Amniotic stem cell (primary cell): ENCODE measurements at places on chromosomes 4 and X.
A peak's percentile ranks its signal among the peaks of the same experiment; 100 is the strongest.

GRCh38 chrX:148722966-148723365 lies 222.5 kb downstream of the AFF2 start:
- no peak for DNase-seq

DNA sequence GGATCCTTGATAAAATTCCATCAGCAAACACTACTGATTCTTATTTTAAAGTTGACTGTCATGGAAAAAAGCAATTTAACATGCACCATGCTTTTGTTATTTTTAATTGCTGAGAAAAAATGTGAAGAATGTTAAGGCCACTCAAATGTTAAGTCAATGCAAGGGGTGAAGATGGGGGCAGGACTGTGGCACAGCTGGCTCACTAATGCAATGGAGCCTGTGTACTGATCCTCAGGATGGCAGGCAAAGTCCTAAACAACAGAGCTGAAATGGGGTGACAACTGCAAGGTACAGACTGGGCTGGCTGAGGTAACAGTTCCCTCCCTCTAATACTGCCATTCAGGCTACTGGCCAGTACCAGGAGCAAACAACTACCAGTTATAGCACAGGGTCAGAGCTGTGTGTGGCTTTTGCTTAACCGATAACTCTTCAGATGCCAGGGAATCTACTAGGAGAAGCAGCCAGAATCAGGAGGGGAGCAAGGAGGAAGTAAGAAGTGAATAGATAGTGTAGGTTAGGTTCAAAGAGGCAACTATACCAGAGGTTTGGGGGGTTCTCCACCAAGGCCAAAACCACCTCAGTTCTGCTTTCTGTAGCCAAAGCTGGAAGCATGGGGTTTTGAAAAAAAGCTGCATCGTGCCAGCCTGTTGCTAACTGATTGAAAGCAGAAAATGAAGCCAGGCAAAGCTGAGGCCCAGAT lies 372.6 kb downstream of the OPHN1 start:
- DNase-seq, result no peak

- DNase-seq, result no peak
These were observed 25.1 kb downstream of the IGSF1 start for GRCh38 chrX:131264053-131264452.

DNA sequence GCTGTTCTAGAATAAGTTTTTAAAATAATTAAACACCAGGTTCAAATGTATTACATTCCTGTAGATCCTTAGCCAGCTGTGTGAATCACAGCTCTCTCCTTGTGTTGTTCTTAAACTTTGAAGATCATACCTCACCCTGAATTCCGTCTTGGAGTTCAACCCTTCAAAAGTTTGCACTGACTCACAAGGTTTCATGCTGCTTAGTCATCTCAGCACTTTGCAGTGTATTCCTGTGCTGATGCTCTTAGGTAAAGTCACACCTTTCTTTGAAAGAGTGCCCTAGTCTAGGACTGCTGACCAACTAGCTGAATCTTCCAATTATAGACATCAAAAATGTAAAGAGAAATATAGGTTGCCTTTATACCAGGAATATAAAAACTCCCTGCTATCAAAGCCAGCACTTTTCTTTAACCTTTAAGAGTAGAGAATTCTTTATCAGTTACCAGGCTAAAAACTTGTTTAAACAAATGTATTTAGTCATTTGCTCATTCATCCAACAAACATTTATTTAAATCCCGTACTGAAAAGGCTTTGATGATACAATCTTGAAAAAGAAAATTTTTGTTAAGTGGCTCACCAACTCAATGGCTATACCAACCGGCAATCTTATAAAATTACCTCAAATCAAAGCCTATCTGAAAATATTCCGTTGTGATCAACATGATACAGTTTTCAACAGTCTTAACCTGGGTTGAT lies 169.7 kb downstream of the RAP1GDS1 start:
- peak; percentile 32 for DNase-seq

GRCh38 chr4:124030147-124030546 lies 633.6 kb downstream of the SPRY1 start:
- no peak for DNase-seq

- DNase-seq, result peak; percentile 73
These were observed 382.7 kb downstream of the UNC5C start for GRCh38 chr4:95165926-95166524.

GRCh38 chr4:87977521-87978278 lies 2.2 kb downstream of the SPP1 start:
- no peak for DNase-seq

- no peak for DNase-seq
These were observed 67.3 kb downstream of the SHISA3 start for GRCh38 chr4:42464550-42465094.

GRCh38 chrX:139113708-139114107 lies 402.2 kb upstream of the FGF13 start:
- no peak for DNase-seq

GRCh38 chr4:74111990-74112389 lies 13.0 kb upstream of the CXCL2 start:
- DNase-seq, result no peak

DNA sequence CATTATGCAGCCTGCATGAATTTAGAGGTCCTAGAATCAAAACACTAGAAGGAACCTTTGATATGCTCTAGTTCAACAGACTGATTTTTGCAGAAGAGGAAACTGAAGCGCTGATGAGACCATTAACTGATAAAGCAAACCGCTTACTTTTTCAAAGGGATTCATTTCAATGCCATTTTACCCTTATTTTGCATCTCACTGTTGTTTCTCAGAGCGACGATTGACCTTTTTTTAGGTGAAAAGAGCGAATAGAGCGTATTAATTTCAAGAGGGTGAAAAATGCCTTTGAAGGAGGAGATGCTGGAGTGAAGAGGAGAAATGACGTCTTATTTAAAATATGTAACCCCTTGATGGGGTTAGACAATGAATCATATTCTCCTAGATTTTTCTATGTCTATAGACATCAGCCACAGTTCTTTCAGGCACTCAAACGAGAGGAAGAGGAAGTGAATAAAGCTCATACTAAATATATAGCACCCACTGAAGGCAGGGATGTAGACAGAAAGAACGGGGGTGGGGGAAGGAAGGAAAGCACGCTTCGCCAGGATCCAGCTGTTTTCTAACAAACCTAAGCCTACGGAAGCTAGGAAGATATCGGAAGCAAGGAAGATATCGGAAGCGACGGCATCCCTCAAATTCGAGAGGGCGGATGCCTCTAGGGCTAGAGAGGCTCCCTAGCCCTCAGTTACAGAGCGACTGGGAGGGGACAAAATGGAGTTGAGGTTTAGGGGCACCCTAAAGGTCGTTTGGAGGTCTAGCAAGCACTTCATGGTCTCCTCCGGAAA lies 848 bp downstream of the ACSL4 start:
- no peak for DNase-seq

DNA sequence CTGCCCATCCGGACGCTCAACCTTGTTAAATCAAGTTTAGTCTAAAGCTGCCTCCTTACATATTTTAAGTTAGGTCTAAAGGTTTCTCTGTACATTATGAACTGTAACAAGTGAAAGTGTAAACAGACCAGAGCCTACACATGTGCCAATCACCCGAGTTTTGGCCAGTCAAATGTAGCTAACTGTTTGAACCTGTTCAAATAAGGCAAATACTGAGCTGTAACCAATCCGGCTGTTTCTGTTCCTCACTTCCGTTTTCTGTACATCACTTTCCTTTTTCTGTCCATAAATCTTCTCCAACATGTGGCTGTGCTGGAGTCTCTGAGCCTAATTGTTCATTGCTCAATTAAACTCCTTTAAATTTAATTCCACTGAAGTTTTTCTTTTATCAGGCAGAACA lies 113.3 kb upstream of the SHISA3 start:
- DNase-seq, result no peak

DNA sequence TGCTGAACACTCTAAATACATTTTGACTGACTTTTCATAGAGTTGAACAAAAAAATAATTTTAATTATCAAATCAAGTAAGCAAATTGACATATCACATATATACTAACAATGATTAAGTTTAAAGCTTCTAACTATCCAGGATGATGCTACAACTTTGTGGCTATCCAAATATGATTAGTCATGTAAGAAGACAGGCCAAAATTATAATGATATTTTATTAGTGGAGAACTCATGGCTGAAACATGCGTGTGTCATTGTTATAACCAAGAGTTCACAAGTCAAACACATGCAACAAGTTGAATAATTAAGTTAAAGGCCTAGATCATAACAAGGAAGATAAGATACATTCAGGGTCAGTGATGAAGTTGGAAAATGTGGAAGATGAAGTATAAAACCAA lies 346.8 kb downstream of the FSTL5 start:
- no peak for DNase-seq

DNA sequence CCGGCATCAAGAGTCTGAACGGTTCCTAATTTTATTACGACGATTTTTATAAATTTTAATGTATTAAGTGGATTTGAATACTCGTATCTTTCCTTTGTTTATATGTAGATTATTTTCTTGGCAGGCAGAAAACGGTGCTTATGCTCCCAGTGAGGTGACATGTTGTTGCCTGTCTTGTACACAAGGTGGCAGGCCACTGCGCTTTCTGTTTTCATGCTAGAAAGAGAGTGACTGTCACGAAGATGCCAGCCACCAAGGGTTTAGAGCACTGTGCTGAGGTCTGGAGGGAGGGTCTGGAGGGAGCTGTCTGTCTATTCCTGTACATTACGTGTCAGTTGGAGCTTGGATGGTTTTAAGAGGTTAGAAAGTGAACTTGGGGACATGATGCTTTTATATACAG lies 87.7 kb downstream of the SHROOM2 start:
- no peak for DNase-seq

DNA sequence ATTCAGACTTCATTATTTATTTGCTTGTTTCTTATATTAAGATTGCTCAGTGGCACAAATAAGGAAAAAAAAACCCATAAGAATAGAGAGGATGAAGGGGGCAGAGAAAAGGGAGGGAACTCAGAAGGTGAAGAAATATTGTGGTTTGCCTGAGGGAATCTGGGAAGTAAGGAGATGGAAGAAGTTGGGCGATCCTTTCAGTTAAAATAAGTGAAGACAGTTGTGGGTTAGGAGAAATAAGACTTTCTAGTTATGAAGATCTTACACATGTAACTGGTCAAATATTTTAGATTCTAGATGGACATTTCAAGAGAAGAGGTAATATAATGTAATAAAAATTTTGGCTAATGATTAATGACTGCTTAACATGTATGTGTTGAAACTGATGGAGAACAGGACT lies 138.7 kb upstream of the LIMCH1 start:
- no peak for DNase-seq

DNA sequence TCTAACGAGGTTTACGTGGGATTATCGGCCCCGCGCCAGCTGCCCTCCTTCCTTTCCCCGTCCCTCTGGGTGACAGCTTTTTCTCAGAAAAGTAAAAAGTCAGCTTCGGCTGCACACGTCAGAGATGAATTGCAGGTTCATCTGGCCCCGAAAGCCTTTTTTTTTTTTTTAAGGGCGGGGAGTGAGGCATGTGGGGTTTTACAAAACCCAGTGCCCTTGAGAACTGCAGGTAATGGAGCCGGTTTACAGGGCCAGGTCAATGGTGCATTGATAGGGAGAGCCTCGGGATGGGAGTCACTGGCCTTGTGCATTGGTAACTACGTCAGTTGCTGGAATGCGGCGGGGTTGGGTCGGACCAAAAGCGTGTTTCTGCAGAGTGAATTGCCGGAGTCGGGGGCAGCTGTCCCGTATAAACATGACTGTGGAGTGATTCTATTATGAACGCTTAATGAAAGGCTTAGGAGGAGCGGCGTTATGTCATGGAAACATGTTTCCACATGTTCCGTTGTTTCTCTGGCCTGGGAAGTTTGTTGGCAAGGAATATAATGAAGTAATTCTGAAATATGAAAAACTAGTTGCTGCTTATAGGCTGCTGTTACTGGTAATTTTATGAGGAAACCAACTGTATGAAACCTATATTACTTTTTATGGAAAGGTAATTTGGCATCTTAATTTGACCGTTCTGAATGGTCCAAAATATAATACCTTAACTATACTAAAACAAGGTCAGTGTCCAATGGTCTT lies 1.1 kb downstream of the HSPA4L start:
- peak; percentile 7 for DNase-seq

DNA sequence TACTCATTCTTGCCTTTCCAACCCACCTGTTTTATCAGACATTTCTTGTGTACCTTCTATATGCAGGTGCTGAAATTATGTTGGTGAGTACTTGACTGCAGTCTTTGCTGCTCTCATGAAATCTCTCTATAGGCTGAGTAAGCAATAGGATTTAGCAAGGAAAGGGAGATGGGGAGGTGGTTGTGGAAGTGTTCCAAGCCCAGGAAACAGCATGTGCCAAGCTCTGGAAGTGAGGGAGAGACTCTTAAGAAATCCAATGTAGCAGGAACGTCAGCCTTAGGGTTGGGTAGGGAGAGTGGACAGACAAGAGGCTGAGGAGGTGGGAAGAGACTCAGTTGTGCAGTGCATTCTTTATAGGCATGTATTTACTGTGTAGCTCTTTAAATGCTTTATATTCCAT lies 5.6 kb downstream of the SEPTIN11 start:
- no peak for DNase-seq

DNA sequence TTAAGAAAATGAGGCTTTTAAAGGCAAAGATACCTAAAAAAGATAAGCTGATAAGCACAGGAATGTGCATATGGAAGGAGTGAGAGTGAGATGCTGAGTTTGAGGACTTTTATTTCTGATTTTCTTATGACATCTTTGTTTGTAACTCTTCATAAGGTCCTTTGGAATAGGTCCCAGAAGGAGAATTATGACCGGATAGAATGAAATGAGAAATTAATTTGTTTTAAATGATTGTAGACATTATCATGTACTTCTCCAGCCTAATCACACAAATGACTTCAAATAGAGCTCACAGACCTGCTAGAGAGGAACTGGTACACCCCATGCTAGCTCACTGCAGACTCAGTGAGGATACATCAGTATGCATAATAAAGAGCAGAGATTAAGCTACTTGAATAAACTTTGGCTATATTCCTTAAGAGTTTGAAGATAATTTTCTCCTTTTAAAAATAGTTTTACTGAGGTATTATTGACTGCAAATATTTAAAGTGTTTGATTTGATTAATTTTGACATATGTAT lies 5.6 kb downstream of the GK2 start:
- no peak for DNase-seq

- no peak for DNase-seq
These were observed 721.5 kb downstream of the IL1RAPL1 start for GRCh38 chrX:29308726-29309125.

DNA sequence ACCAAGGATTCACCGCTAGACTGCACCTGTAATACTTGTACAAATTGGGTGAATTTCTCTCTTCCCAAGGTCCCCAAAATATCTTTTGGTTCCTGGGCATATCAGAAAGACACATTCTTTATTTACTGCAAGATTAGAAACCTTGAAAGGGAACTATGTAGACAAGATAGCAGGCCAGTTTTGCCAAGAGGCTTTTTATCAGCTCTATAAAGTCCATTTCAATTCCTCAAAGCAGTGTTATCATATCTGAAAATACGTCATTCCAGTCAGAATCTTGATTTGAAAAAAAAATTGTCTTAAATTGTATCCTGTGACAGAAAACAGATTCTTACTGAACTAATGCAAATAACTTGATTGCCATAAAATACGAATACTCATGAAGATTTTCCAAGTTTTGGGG lies 37.0 kb upstream of the NSG1 start:
- DNase-seq, result no peak

DNA sequence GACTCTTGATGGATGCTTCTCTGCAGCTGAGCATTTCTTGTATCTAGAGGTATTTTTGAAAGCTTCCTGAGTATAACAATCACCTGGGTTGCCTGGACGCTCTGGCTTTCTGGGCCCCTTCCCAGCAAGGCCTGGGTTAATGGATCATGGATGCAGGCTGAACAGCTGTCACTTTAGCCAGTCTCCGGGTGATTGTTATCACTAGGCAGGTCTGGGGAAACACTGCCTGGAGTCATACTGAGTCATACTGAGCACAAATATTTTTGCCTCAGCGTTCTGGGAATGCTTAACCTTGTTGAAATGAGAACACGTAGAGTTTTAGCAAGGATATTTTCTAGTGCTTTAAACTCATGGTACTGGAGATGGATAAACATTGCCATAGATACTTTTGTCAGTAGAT lies 102.6 kb downstream of the PHEX start:
- peak; percentile 28 for DNase-seq
